ENCODE measurements at places on chromosomes 1 and 21.

DNA sequence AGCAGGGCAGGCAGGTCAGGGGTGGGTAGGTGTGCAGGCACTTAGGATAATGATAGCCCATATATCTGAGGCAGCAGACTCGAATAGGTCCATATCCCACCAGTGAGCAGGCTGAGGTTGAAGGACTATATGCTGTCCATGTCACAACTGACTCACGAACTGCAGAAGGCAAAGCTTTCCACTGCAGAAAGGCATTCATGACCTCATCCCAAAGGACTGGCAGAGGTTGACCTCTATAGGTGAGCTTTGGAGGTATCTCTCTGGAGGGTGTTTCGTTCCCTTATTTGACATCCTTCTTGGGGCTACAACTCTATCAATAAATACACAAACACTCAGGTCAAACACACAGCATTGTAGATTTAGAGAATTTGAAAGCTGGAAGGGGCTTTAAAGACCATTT, 42.8 kb upstream of the MARK1 start:
- no peak for DNase-seq

DNA sequence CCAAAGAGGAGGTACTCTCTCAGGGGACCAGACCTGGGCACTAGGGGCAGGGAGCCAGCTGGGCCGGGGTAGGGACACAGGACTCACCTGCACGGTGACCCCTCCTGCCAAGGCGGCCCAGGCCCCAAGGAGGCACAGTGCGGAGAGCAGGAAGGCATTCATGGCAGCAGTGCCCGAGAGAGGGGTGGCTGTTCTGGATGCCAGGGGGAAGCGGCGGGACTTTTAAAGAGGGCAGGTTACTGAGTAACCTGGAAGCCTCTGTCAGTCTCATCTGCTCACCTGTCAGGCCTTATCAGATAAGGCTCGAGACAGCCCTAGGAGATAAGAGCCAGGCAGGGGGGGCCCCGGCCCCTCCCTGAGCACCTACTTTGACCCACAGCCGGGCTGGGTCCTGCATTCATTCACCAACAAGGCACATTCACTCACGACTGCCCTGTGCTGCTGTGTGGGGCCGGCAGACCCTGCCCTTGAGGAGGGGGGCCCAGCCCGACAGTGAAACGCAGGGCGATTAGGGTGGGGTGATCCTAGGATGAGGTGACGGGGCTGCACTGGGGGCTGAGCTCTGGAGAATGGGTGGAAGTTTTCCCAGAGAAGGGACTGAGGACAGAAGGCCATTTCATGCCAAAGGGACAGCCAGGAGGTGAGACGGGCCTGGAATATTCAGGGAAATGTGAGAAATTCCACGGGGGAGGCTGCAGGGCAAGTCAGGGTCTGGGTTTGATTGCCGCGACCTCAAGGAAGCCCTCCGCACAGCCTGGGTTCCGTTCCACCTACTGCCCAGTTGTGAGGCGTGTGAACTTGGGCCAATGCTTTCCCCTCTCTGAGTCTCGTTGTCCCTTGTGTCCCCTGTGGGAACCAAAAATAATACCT, at the start of gene GUCA2A:
Gene GUCA2A, minus strand, starts transcription at position 195 of the 870 bp plus-strand sequence. Its CDS starts 33 bp downstream, at position 162.
- DNase-seq, result no peak

DNA sequence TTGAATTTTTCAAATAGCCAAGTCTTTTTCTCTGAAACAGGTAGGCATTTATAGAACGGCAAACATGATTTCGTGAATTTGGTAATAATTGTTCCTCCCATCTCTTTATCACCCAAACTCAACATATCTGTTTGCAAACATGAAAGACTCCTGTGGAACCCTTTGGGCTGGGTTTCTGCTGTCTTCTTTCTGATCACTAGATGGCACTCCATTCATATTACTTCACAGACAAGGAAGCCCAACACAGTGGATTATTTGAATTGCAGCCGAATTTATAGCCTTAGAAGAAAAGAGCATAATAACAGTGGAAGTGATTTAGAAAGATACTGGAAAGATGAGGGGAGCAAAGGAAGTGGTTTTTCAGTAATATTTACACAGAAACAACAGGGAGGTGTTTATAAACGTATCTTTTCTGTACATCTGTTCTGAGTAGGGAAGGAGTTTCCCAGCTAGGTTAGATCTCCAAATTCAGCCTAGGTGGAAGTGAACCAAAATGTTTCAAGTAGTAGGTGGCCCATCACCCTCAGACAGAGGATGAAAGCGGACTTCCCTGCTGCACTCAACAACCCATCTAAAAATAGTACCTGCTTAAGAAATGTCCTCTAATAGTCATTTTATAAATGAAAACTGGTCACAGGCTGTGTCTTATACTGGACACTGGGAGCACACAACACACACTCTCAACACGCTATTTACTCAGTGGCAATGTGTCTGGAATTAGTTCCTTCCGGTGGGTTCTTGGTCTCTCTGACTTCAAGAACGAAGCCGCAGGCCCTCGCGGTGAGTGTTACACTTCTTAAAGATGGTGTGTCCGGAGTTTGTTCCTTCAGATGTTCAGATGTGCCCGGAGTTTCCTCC, 67.6 kb downstream of the MAP3K21 start:
- no peak for DNase-seq

DNA sequence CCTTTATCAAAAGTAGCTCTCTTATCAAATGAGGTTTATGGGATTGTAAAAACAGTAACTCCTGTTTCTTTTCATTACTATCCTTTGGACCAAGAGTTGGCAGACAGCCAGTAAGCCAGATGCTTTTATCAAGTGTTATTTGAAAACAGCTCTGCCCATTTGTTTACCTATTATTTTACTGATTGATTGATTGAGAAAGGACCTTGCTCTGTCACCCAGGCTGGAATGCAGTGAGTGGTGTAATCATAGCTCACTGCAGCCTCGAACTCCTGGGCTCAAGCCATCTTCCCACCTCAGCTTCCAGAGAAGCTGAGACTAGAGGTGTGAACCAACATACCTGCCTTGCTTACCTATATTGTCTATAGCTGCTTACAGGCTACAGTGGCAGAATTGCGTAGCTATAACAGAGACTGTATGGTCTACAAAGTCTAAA, 3.6 kb downstream of the PRKAB2 start:
- no peak for DNase-seq

GRCh38 chr1:163834778-163835177, 513.0 kb downstream of the NUF2 start:
- DNase-seq, result no peak

- no peak for DNase-seq
Observed at GRCh38 chr1:92306020-92306419, 7.2 kb downstream of the RPAP2 start.

- no peak for DNase-seq
Observed at GRCh38 chr1:153906396-153906795, 16.4 kb downstream of the GATAD2B start.

GRCh38 chr1:169072945-169073725, 33.4 kb upstream of the ATP1B1 start:
- no peak for DNase-seq

DNA sequence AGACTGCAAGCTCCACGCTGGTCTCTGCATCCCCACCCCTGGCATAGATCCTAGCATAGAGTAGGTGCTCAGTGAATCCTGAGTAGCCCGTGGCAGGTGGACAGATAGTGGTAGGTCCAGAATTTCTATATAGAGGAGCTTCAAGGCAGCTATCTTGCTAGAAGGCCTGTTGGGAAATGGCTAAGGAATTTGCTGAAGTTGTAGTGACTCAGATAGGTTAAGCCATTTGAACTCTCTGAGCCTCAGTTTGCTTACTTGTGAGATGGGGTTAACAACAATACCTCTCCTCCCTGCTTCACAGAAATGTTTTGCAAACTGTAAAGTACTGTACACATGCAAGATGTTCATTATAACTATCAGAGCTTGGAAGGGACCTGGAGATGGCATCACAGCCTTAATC, 23.4 kb upstream of the EPHB2 start:
- no peak for DNase-seq

DNA sequence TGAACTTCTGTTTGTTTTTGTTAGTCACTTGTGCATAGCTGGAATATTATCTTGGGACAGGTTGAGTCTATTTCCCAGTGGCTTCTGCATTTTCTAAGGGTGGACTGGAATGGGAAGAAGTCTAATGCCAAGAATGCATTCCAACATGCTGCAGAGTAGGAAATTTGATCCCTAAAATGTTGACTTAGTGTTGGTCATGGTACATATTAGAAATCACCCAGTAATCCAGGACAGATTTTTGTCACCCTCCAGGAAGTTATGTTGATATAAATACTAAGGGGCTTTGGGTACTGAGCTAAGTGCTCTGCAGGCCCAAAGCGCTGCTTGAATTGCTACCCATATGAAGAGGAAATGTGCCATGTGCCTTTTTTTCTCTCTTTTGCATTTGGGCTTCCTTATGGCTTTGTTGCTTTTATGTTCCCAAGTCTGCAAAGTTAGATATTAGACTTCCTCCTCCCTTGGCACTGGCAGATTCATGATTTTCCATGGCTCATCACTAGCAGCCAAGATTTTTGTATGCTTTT, 10.0 kb downstream of the ARID1A start:
- no peak for DNase-seq

DNA sequence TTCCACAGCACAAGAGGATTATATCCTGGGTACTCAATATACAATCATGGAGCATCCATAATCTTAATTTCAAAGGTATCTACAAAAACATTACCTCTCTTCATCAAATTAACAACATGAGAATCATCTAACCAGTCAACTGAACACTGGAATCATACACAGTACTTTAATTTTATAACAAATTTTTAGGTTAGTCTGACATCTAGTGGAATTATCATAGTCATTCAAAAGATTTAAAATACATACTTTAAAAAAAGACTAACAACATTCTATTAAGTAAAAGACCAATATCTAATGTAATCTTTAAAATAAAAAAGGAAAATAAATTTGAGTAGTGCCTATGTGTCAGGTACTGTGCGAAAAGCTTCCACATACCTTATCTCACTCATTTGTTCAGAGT, 16.8 kb upstream of the SH3GLB1 start:
- DNase-seq, result no peak

- DNase-seq, result no peak
Observed at GRCh38 chr1:186679924-186680244, 339 bp downstream of the PTGS2 start.

- no peak for DNase-seq
Observed at GRCh38 chr1:179925922-179926849, 28.4 kb upstream of the CEP350 start.

GRCh38 chr1:182141040-182141439, 79.5 kb upstream of the ZNF648 start:
- DNase-seq, result no peak

GRCh38 chr1:51344602-51345299, 14.4 kb upstream of the TTC39A start:
- DNase-seq, result no peak

DNA sequence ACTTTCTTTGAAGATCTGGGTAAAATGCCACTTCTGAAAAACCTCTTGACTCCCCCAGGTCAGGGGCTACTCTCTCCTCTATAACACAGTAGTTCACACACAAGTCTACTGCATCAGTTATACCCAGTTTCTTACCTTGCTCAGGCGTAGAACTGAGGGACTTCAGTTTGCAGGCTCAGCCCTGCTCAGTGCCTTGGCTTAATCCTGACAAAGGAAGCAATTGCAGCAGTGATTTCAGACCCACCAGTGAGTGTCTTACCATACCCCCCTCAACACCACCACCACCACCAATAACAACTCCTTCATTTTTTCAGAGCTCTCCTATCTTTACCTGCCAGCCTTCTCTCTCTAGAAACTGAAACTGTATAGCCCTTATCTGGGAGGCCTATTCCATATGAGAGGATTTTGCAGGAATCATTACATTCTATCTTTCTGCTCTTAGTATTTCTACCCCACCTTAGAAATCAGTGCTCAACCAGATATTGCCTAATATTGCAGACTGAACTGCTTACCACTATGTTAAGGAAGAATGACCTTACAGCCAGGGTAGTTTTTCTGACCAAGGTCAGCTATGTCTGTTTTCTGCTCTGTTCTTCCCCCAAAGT, 105.5 kb upstream of the S1PR1 start:
- DNase-seq, result no peak

DNA sequence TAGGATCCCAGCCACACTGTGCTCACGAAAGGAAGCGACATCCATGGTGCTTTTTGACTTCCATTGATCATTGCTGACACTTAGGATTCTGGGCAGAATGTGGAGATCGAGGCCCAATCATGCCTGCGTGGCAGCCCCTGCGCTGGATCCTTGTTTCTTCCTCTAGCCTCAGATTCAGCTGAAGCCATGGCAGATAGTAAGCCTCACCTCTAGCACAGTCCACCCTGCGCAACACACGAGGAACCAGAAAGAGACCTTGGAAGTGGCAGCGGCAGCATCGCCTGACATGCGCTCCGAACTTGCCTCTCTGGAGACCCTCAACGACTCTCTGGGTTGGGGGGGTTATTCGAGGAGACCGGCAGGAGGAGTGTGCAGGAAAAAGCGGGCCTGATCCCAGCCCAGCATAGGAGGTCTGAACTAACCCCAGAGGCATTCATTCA, 10.6 kb downstream of the HLX start:
- no peak for DNase-seq

DNA sequence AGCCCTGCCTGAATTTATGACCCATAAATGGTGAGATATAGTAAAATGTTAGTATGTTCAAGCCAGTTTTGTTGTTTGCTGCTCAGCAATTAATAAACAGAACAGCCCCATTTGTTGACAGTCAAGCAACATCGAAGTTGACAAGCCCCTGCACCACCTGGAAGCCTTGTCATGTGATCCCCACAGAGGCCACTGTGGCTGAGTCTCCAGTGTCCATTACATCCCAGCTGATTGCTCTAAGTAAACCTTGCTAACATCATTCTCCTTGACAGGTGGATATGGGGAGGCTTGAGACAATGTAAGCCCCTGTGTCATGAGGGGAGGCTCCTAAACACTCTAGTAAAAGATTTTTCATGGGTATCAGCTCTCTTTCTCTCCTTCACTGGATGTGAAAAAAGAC, 17.5 kb upstream of the TACSTD2 start:
- DNase-seq, result no peak

GRCh38 chr1:19313961-19314882, 2.1 kb downstream of the SLC66A1 start:
- DNase-seq, result no peak

- DNase-seq, result no peak
Observed at GRCh38 chr1:209884665-209885117, 53.3 kb upstream of the SYT14 start.

DNA sequence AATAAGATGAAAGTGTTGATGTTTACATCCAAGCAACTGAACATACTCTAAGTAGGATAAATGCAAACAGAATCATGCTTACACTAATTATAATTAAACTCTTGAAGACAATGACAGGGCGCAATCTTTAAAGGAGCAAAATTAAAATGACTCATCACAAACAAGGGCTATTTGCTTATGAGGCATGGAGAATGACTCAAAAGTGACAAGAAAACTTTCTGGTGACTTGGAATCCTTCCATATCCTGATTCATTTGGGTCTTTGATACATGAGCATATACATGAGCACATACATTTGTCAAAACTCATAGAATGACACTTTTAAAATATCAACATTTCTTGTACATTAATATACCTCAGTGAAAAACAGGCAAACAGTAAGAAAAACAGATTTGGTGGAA, 1632.3 kb downstream of the KCNT2 start:
- DNase-seq, result no peak

GRCh38 chr1:53463961-53464899, 5.0 kb downstream of the DMRTB1 start:
- DNase-seq, result no peak
